Osteocyte (in vitro differentiated cells): ENCODE measurements at places on chromosomes 1 and 21.

DNA sequence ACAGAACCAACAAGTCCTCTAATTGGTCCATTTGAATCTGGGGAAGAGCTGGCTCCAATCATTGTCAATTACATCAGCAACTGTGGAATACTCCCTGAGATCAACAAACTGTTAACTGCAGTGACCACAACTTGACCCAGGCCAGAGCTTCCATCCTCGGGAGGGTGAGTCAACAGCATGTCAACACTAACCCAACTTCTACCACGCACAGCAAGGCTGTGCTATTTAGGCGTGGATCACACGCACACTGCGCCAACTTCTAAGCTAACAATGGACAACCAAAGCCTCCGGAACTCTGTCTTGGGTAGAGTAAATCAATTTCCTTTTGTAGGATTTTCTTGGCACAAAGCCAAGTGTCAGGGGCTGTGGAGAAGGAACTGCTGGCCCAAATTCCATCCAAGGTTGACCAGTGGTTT is 30.4 kb downstream of the APP start:
- DNase-seq: no peak

DNA sequence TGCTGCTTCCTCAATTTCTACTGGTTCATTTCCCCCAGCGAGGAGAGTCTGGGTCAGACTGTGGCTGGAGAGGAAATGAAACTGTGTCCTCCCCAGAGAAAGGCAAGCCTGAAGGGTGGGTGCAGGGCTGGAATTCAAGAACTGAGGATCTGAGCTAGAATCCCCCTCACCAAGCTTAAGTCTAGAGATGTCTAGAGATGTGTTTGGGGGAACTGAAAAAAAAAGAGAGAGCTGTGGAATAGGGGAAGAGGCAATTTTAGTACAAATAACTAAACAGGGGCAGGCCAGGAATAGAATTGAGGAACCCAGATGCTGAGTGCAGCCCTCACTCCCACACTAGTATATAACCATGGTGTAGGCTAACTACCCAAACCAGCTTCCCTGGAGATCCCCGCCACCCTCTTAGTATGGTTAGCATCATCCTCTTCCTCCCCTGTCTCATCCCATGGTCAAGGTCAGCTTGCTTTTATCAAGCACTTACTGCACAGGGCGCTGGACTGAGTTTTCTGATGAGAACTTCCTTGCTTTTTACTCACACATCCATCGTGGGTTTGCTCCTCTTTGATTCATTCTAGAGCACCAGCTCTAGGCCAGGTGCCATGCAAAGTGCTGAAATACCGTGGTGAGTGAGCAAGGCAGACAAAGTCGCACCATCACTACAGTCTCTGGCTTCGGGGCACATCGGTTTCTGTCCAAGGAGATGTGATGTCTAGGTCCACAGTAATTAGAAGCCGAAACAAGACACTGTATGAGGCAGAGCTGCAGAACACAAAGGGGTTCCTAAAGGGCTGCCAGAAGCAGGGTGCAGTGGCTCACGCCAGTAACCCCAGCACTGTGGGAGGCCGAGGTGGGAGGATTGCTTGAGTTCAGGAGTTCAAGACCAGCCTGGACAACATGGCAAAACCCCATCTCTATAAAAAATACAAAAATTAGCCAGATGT is 112.9 kb upstream of the IPO9 start:
- no peak for DNase-seq

DNA sequence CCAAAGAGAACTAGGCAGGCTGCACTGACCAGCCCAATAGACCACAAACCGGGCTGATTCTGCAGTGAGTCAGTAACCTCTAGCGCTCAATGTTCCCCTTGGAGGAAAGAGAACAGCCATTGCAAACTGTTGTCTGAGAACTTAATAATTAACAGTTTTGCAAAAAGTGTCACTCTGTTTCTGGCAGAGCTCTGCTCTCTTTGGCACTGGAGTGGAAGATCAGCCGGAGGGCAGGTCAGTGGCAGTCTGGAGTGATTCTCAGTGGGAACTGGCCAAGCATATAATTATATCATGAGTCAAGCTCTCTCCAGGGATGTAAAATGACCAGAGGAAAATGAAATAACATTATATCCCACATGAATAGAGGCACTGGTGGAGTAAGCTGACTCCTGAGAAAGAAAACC is 238.3 kb downstream of the HLX start:
- no peak for DNase-seq

DNA sequence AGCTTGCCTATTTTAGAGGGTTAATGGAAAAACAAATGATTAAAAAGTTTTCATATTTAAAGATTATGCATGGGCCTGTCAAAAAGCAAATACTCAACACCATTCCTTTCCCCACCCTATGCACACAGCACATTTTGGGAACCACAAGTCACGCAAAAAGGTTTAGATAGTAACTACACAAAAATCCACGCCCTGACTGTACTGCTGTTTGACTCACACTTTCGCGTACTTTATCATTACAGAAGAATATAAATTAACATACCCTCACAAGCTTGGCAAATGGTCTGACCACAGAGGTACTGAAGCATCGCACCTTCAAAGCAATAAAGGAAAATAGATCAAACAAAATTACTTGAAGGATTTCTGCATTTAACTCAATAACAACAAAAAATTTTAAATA is 1.4 kb downstream of the ATP5PO start:
- DNase-seq: no peak

DNA sequence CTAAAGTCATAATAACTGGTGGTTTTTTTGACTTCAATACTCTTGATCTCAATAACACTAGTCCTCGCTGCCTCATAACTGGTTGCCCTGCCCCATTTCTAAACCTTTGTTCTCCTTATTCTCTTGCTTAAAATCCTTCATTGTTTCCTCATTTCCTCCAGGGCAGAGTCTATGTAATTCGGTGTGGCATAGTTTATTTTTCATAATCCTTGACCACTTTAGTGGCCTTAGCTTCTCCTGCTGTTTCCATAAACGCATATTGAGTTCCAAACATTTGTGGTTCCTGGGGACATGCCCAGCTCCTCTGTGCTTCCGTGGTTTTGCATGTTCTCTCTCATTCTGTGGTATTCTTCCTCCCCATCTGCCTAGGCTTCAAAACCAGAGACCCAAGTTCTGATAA is 19.0 kb upstream of the TLCD4 start:
- no peak for DNase-seq
